ENCODE measurements at places on chromosomes 12 and 14.

DNA sequence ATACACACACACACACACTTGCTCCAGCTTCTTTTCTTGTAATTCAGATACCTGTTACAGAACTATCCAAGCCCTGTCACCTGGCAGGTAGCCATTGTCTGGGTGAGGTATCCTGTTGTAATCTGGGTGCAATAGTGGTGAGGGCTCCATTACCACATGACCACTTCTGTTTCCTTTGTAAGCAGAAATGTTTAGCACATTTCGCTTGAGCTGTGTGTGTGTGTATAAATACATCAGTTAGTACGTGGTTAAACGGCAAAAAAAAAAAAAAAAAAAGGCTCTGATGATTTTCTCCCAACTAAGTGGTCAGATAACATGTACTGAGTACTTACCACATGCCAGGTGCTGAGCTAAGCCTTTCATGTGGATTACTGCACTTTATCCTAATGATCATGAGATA is 129.3 kb upstream of the SSTR1 start:
- no peak for DNase-seq

DNA sequence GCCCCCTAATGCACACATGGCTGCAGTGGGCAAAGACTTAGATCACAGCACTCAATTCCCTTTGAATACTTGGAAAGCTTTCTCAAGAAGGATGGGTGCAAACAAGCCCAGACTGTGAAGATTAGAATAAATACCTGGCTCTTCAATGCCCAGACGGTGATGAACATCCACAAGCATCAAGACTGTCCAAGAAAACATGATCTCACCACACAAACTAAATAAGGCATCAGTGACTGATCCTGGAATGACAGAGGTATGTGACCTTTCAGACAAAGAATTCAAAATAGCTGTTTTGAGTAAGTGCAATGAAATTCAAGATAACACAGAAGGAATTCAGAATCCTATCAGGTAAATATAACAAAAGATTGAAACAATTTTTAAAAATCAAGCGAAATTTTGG is 43.8 kb upstream of the ZDHHC17 start:
- DNase-seq = no peak

DNA sequence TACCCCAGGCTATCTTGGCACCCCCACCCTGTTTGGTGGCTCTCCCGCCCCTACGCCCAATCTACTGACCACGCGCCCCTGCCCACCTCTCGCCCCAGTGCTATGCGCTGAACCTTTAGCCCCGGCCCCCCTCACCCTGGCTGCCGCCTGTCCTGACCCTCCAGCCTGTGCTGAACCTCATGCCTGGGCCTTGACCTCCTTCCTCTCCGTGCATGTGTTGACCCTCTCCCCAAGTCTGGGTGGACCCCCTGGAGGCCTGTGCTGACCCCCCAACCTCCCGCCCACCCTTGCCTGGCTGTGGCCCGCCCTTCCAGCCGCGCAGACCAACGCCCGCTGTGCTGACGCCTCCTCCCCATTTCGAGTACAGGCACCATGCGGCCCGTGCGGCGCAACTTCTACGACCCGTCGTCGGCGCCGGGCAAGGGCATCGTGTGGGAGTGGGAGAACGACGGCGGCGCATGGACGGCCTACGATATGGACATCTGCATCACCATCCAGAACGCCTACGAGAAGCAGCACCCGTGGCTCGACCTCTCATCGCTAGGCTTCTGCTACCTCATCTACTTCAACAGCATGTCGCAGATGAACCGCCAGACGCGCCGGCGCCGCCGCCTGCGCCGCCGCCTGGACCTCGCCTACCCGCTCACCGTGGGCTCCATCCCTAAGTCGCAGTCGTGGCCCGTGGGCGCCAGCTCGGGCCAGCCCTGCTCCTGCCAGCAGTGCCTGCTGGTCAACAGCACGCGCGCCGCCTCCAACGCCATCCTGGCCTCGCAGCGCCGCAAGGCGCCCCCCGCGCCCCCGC is 20.7 kb downstream of the DTX1 start:
- no peak for DNase-seq

DNA sequence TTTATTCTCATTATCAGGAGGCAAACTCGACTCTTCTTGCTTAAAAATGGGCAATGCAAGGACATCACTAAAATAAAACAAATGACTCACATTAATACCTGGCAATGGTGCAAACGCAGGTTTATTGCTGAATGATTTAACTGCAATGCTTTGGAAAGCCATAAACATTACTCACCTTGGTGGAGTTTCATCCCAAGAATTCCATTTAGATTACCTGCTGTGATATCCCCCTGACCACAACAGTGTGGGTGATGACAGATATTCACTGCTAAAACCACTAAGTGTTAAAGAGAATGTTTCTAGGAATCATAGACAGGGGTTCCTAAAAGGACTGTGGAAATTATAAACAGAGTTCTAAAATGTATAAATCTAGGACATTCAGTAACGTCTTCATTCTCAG is 35.3 kb upstream of the CSRNP2 start:
- DNase-seq = no peak

- no peak for DNase-seq
These were observed 5.5 kb upstream of the LMNTD1 start for GRCh38 chr12:25558586-25558985.

DNA sequence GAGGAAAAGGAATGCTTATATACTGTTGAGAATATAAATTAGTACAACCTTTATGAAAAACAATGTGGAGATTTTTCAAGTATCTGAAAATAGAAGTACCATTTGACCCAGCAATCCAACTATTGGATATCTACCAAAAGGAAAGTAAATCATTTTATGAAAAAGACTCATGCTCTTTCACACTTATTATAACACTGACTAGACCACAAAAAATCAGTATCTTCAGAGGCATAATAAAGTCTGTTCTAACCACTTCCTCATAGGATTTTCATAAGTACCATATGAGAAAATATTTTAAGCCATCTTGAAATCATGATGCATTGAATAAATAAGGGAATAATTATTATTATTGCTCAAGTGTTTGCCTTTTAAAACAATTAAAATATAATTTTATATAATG is 90.8 kb downstream of the SLCO1B1 start:
- DNase-seq = no peak

- DNase-seq = no peak
These were observed 27.6 kb upstream of the SEL1L start for GRCh38 chr14:81561084-81561775.

DNA sequence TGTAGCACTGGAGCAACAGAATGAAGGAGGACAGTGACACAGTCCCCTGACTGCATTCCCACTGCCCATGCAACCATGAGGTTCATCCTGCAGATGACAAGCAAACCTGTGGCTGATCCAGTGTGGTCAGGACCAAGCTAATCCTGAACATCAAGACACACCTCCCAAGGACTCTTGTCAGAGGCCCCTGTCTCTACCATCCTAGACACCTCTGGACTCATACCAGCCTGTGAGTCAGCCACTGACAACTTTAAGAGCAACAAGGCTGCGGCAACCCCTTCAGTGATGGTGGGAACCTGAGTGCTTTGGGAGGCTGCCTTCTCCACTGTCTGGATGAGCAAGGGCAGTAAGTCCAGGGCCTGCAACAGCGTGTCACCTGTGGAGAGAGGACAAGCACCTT is 24.6 kb downstream of the GCN1 start:
- DNase-seq = no peak

Measured in NCI-H526 (cell line).